ENCODE measurements at places on chromosomes 2 and 18. TPM values are rescaled to one million over a fixed set of nuclear protein-coding genes. Genes with fewer than 3 reads are reported as not detected.

DNA sequence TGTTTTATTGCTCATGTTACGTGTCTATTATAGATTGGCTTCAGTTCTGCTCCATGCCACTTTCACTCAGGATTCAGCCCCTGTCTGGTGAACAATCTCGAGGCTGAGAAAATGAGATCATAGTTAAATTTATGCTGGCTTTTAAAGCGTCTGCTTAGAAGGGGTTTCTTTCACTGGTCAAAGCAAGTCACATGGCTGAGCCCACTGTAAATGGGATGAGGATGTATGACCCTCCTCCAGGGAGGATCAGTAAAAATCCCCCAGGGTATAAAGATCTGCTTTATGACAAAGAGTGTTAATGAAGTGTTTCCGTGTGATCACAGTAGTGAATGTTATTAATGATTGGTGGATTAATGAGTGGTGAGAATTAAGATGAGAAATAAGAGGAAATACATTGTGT, 6.2 kb upstream of the PLCL1 start:
- DNase-seq = no peak

DNA sequence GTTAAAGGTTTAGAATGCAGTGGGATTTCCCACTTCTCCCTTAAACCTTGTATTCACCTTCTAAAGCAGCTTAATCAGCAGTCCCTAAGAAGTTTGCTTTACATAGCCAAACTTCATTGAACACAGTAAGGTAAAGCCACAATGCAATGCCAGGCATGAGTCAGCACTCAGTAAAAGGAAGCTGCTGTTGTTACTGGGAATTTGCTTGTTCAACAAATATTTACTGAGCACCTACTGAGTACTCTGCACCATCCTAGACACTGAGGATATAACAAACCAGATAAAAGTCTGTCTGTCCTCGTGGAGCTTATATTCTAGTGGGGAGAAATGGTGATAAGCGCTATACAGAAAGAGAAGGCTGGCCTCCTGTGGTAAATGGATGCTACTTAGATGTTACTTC, 162.7 kb downstream of the PKP4 start:
- DNase-seq = no peak

DNA sequence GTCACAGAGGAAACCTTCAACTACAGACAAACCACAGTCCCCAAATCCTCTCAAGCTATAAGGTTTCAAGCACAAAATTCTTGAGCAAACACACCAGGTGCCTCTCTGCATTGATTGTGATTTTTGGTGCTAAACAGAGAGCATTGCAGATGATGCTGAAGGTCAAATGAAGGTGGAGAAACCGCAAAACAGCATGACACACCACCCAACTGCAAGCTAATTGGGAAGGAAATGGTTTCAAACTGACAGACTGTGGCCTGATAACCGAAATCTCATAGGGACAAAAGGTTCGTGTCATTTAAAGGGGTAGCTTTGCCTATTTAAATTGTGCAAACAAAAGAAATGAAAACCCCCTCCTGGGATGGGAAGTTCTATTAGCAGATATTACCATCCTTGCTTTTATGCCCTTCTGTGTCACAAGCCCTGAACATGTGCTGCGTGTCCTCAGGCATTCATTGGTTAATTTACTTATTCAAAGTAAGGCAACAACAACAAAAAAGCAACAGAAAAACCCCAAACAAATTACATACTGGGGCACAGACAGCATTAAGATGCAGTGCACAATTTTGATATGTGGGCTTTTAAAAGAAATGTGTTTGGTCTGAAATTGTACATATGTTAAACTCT, 154.9 kb downstream of the AQP4 start:
- DNase-seq = no peak

- no peak for DNase-seq
These were observed 15.5 kb upstream of the ST8SIA5 start for GRCh38 chr18:46772357-46772756.

TSHZ1 gene
- 19.4 TPM for total RNA-seq

QPCT gene
- total RNA-seq = 10.1 TPM
